Stimulated activated CD4-positive, alpha-beta T cell treated with anti-CD3 and anti-CD28 coated beads, Interleukin-1b, Interleukin-23, amount 100 ng/mL, for 24 hours (primary cell): ENCODE measurements at places on chromosomes 5 and 9.

DNA sequence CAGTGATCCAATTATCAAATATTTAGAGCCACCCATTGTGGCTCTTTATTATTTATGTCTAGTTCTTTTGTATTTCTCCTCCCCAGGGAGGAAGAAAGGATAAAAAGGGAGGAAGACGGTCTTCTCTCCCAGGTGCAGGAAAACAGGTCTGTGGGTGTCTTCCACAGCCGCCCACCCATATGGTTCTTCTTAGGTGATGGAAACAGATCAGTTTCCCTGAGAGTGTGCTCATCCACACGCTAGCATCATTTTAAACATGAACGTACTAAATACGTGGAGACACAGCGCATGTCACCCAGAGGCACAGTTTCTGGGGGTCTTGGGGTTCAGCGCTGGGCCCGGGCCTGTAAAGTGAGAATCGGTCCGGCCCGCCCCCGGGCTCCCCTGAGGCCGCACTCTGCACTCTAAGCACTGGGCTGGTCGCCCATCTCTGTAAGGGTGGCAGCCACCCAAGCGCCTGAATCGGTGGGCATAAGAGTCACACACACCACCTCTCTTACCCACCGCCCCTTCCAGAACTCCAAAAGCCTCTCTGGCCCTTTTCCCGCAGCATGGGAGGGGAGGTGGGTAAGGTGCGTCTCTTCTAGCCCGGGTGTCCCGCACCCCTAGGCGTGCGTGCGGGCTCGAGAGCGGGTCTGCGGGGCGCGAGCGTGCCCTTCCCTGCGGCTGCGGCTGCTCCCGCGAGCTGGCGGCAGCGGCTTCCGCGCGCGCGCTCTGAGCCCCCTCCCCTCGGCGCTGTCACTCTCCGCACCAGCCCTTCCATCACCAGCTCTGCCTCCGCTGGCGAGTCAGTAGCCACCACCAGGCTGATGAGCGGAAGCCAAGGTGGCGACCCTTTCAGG is 1.3 kb downstream of the PTCH1 start:
- DNase-seq: no peak

DNA sequence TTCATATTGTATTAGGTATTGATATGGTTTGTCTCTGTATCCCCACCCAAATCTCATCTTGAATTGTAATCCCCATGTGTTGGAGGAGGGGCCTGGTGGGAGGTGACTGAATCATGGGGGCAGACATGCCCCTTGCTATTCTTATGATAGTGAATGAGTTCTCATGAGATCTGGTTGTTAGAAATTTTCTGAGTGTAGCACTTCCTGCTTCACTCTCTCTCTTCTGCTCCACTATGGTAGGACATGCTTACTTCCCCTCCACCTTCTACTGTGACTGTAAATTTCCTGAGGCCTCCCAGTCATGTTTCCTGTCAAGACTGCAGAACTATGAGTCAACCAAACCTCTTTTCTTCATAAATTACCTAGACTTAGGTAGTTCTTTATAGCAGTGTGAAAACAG is 187.4 kb upstream of the SLC24A2 start:
- no peak for DNase-seq

GRCh38 chr9:110641293-110641692 is 27.3 kb upstream of the MUSK start:
- DNase-seq: no peak

DNA sequence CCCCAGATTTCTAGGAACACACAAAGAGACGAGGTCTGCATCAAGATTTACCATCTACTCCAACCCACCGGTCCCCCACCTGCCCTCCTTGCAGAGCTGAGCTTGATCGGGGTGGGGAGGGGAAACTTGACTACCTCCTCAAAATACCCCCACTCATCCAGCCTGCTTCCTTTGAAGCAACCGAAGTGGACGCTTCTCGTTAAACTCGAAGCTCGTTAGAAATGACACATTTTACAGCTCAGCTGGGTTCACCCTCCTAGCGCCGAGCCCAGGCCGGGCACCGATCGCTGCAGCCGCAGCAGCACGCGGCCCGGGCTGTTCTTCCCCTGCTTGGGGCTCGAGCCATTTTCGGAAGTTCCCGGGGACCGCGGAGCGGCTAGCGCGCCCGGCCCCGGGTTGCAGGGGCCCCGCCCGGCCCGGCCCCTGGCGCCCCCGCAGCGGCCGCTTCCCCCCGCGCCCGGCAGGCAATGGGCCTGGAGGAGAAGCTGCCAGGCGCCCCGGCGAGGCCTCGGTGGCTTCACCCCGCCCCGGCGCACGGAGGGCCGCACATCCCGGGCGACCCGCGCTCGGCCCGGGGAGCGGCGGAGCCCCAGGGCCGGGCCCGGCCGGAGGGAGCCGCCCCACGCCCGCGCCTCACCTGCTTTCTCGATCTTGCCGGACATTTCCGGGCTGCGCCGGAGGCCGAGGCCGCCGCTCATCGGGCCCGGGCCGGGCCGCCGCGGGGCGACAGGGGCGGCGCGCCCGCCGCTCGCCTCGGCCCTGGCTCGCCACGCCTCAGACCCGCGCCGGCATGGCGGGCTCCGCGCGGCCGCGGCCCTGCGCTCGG is 530 bp downstream of the RAPGEF1 start:
- DNase-seq: no peak
